ENCODE measurements at places on chromosomes 6 and 20. TPM values are rescaled to one million over a fixed set of nuclear protein-coding genes. Genes with fewer than 3 reads are reported as not detected.

GRCh38 chr6:92147246-92147645, 1272.1 kb downstream of the EPHA7 start:
- DNase-seq: no peak

DNA sequence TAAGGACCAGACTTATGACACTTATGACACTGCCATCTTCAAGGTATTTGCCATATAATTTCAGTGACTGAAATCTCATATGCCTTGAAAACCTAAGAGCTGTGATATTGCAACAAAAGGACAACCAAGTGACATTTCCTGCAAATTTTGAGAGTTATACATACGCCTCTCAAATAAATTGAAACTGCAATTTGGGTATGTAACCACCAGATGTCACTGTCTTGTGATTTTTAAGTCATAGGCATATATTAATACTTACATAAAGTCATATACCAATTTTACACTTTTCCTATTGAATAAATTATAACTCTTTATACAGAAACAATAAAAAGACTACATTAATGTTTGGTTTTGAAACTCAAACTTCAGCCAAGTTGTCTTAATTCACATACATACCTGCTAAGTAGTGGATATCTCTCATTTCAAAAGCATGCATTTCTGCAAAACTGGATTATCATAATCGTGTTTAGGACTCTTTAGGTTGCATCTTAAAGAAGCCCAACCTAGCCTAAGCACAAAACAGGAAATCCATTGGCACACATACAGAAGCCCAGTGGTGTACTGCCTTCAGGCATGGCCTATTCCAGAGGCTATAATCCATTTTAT, 180.2 kb downstream of the PACRG start:
- DNase-seq: no peak

DNA sequence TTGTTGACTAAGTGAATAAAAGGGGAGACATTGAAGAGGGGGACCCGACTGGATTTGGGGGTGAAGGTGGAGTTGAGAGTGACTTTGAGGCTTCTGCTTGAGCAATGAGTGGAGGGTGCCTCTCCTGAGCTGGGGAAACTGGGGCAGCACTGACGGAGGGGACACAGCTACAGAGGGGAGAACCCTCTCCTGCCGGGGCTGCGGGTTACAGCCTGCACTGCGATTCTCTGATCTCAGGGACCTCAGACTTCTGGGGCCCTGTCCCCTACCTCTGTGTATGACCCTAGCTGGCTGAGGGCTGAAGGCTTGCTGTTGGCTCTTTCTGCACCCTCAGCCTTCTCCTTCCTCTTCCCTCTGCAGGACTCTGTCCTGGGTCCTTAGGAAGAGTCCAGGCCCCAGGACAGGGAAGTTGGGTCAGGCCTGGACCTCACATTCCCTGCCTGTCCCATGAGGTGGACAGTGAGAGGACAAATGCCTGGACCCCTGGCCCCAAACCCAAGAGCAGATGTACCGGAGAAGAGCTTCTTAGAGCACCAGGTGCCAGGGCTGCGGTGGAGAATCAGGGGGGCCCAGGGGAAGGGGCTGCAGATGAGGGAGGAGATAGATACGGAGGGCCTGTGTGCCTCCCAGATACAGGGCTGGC, 13.7 kb upstream of the FAM110A start:
- DNase-seq: no peak

DNA sequence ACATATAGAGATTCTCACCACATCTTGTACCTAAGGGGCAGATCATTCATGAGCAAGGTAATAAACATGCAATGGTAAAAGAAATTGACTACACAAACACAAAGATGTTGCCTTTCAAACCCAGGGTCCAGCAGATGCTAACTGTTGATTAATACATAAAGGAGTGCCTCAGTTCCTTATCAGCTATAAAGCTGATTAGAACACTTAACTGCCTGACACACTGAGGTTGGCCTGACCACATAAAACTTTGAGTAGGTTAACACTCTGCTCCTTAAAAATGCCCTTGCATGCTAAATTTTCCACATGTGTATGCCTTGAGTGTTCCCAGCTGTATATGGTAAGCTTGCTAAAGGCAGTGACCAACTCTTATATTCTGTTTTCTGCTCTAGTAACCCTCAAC, 14.9 kb downstream of the CRISP2 start:
- DNase-seq: no peak

GRCh38 chr20:48265791-48266190, 480.5 kb upstream of the SULF2 start:
- DNase-seq: no peak

- DNase-seq: no peak
These were observed 988.2 kb upstream of the MAP3K7 start for GRCh38 chr6:91575032-91575431.

DNA sequence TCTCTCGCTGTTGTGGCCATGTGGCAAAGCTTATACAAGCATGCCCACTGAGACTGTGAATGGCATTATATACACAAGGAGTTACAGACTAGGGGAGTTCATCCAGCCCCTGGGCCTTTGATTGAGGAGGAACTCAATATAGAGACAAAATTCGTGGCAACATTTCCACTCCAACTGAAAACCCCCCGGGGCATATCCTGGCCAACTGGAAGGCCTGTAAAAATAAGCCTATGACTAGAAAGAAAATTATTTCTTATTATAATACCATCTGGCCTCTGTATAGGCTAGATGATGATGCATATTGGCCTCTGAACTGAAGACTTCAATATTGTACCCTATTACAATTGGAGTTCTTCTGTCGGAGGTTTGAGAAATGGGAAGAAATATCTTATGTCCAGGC, 175.5 kb upstream of the GJE1 start:
- DNase-seq: no peak

- DNase-seq: no peak
These were observed 63.3 kb upstream of the MAP7 start for GRCh38 chr6:136613477-136613876.

DNA sequence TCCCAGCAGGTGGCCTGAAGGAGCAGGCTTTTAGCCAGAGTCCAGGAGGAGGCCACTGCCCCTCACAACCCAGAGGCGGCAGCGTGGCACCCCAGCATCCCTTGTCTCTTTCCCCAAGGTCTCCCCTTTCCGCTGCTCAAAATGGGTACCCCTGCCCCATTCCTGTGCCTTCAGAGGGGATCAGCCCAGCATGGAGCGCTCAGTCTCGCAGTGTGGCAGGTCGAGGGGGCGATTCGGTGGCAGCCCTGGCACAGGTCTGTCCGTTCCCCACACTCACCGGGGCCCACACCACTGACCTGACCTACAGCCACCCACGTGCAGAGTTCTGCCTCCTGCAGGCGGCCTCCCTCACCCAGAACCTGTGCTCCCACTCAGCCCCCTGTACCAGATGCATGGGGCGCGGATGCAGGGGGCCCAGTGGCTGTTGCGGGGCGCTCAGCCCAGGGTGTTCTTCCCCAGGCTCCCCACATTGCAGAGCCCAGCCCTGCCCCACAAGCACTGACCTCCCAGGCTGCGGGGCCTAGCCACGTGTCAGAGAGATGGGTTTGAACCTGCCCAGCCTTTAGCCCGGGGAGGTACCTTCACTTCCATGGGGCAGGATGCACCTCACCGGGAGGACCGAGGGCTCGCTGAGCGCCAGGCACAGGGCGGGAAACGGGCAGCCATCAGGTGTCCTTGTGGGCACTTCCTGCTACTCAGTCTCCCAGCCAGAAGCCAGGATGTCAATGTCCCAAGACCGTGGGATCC, 41.8 kb downstream of the DSTN start:
- DNase-seq: no peak

DNA sequence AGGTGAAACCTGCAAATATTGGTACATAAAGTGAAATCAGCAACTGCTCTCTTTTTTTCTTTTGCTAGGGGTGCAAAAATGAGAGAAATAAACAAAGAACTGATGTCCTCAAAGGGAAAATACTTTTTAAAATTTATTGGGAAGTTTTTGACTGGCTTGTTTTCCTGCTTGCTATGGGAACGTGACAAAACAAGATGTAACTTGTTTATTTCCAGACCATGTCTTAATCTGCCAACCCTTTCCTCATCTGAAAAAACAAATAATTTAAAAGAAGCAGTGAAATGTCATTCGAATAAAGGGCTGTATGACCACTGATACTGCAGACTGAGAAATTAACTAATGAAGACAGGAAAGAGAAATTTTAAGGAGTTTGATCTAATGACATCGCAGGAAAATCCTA, 221.9 kb downstream of the CBLN4 start:
- DNase-seq: no peak

DNA sequence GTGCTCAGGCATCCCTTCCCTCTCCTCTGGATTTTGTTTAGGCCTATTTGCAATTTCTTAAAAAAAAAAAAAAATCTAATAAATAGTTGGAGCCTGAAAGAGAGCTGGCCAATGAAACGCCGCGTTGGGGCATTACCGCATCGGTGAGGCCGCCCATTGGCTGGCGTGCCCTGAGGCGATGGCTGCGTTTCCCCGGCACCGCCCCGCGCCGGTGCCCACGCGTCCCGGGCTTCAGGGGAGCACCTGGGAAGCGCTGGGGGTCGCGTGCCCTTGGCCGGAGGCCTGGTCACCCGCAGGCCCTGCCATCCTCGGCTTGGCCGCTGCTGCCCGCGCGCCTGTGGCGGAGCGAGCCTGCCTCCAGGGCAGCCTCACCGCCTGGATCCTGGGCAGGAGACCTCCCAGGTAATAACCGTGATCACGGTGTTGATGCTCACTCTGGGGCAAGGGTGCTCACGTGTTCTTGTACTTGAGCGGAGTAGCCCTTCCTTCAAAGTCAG, 155.4 kb downstream of the NRN1 start:
- DNase-seq: no peak

- peak; percentile 65 for DNase-seq
These were observed 133.9 kb downstream of the AGPAT4 start for GRCh38 chr6:161139766-161140553.

DNA sequence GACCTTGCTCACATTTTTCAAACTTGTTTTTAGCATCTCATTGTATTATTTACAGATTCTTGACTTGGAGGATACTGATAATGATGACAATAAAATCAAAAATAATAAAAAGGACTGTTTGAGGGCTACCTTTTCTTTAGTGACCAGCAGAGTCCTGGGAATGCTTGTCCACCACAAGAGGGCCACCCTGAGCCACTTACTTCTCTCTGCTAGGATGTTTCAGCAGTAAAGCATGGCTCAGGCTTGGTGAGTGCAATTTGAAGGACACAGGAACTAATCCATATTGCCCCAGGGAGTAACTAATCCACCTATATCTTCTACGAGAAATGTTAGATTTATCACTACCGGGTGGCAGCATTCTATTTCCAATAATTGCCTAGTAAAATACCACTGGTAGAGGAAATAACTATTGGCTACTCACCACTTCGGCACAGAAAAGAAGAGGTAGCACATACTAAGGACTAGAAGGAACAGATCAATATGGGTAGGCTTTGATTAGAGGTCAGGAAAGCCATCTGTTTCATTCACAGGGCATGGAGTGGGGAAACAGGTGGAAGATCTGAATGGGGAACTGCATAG, 5.8 kb upstream of the KIAA0408 start:
- DNase-seq: peak; percentile 70

The WASF1 gene
- total RNA-seq: 27.3 TPM

The NKAIN2 gene
- total RNA-seq: 0.59 TPM

The OVOL2 gene
- 0.30 TPM for total RNA-seq

The ARG1 gene
- total RNA-seq: not detected

Measured in uterus (tissue), 4 donors.